Activated CD4-positive, alpha-beta T cell treated with anti-CD3 and anti-CD28 coated beads, Interleukin-2, amount 10 ng/mL, durations not matched to agents 24 days and 14 days (primary cell): ENCODE measurements at places on chromosomes 12 and 14. TPM values are rescaled to one million over a fixed set of nuclear protein-coding genes. Genes with fewer than 3 reads are reported as not detected.

DNA sequence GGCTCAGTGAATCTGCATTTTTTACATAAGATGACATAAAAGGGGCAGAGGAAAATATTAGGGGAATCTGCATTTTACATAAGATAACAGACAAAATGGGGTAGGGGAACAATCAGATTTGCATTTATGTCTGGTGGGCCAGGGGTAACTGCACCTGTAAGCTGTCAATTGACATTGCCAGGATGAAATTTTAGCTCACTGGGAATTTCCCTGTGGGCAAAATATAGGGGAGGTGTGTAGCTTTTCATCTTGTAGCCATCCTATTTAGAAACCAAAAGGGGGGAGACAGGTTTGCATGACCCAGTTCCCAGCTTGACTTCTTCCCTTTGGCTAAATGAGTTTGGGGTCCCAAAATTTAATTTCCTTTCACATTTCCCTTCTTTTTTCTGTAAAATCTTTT, 3.5 kb downstream of the PCNX4 start:
- DNase-seq, result no peak

DNA sequence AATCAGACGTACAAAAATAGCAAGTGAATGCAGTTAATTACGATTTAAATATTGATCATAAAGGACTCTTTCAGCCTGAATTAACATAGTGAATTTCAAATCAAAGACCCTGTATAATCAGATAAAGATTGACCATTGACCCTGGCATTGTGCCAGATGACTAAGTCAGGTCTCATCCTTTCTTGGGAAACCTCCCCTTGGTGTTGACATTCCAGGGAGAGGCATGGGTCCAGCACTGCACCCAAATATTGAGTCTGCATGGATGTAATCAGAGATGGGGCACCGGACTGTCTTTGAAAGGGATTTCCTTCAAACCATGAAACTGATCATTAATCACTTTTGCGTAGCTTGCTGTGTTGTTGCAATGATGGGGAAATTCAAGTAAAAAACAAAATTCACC, 1138.2 kb downstream of the BCL11B start:
- DNase-seq, result no peak

DNA sequence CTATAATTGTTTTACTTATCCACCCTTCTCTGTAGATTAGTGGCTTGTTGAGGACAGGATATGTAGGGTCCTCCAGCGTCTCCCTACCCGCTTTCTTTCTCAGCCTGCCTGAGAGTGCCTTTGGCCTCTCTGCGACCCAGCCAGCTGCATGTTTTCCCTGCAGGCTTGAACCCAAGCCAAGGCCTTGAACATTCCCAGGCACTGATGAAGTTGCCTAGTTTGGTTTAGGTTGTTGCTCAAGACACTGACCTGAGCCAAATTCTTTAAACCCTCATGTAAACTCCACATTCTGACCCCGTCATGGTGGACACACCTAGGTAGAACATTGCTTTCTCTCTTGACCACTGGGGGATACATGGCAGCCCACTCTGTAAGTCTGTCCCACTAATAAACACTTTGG, 33.4 kb upstream of the TXNRD1 start:
- DNase-seq, result no peak

DNA sequence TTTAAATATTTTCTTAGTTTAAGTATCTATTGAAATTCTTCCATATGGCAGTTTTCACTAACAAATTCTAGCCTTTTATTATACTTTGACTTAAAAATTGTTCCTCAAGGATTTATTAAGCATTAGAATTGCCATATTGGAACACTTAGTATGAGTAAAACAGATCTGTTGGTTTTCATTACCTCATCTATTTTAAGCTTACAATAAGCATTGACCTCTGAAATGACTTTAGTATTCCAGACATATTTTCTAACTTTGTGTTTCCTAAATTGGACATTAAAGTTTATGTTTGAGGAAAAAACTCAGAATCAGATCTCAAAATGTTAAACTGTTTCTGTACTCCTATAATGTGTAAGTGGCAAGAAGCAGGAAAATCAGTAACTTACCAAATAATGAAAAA, 48.4 kb downstream of the CSRP2 start:
- DNase-seq, result no peak

DNA sequence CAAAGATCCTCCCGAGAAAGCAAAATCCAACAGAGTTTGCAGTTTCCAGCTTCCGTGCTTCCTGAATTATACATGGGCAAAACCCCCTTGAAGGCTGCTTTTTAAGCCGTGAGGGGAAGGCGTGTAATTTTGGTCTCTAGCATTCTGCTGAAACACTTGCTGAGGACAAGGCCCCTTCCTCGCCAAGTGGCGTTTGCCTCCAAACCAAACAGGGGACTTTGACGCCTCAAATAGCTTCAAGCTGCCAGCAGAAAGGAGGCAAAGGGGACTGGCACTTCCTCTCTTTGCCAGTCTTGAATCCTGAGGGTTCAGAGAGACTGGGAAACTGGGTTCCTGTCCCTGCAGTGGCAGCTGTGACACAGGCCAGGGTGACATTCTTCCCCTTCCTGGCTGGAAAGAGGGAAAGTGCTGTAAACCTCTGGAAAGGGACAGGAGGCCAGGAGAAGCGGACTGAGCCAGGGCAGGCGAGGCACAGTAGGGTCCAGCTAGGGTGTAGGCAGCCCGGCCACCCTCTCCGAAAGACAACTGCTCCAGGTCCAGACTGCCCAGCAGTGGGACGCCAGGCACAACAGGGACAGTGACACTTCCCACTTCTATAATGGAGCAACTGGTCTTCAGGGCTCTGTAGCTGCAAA, 96.2 kb upstream of the MED13L start:
- DNase-seq, result no peak

- DNase-seq, result no peak
Observed at GRCh38 chr12:72012874-72013273, 74.2 kb downstream of the TPH2 start.

- DNase-seq, result no peak
Observed at GRCh38 chr14:51516706-51517395, 134.9 kb upstream of the FRMD6 start.

GRCh38 chr12:70983692-70984091, 63.2 kb upstream of the PTPRR start:
- no peak for DNase-seq

- DNase-seq, result no peak
Observed at GRCh38 chr12:20477672-20478071, 109.3 kb downstream of the PDE3A start.

DNA sequence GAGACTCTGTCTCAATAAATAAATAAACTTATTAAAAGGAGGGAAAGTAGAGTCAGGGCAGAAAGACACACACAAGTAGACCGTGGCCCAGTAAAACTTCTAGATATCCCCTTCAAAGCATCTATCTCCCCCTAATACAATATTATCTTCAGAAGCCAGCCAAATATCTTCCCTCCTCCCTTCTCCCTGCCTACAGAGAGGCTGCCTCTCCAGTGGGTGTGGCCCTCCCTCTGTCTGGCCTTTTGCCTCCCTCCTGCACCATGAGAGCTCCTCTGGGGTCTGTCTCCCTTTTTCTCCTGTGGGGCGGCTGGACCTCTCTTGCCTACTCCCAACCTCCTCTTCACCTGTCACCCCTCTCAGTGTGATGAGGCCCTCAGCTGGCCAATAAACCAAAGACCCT, 139.2 kb downstream of the EGLN3 start:
- no peak for DNase-seq

GRCh38 chr12:76790564-76791552, 26.9 kb downstream of the ZDHHC17 start:
- no peak for DNase-seq

DNA sequence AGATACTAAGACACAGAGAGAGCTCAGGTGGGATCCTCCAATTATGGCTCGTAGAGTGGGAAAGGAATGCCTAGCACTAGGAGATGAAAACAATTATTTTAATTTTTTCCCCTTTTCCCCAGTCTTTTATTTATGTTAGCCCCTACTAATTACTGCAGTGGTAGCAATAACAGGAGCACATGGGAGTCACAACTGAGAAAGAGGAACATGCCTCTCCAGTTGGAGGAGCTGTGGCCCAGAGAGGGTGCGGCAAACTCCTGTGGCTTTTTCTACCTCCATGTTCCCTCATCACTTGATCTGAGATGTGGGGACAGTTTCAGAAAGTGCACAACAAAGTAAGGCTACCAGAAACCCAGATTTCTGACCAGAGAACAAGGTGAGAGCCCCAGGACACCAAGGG, 25.9 kb upstream of the POC1B start:
- DNase-seq, result no peak

DNA sequence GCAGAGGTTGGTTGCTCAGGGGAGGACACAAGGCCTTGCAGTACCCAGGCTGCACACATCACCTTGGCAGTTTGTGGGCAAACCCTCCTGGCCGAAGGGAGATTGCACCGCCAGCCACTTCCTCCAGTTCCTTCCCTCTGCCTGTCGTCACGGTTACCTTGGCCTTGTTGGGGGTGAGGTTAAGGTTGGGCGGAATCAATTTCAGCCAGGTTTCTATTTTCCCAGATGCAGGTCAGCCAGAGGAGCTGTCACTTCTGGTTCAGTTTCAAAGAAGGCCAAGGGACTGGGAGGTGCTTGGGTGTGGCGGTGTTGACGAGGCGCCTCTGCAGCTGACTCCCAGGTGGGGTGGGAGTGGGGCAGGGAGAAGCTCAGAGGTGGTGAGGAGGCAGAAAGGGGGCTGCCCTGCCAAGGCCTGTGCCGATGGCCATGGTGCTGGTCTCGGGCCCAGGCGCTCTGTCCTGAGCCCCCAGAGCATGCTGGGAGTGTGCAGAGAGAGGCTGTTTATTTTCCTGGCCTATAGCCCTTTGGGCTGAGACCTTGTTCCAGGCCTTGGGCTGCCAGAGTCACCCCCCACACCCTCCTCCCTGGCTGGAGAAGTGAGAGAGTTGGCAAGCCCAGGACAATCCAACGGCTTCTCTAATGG, 31.4 kb downstream of the JDP2 start:
- DNase-seq, result no peak

The RPGRIP1 gene
- not detected in 2 replicates for total RNA-seq

The FOXN4 gene
- not detected in 2 replicates for total RNA-seq

The LRP1-AS gene
- not detected in 2 replicates for total RNA-seq

The LALBA gene
- total RNA-seq, result not detected in 2 replicates

The ART4 gene
- total RNA-seq, result not detected in 2 replicates
